ENCODE measurements at places on chromosomes 13 and 19.

DNA sequence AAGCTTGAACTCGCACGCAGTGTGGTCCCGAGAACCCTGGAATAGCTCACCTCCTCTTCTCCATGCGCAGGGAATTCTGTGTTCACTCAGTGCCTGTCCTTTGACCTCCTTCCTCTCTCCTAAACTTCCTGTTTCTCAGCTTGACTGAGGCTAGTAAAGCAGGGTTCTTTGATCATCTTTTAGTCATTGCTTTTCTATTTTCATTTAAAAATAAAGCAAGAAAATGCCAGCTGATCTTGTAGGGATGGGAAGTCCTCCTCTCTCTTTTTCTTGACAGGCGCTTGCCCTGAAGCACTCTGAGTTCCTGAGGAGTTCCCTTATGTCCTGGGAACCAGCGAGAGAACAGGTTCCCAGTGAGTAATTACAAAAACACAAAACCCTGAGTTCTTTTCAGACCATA lies 62.8 kb downstream of the ARHGEF7 start:
- DNase-seq = no peak

DNA sequence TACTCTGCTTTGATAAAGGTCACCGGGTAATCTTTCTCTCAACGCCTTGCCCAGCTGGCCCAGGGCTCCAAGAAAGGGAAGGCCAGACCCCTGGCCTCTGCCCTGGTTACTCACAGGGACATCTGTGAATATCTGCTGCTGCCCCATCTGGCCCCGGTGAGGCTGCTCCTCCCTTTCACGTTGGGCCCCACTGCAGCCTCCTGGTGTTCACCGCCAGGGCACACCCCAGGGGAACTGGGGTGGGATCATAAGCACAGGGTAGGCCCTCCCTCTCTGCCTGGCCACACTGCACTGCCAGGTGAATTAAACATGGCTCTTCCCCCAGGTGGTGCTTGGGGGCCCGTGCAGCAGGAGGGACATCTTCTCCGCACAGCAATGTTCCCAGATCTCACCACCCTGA lies 12.7 kb downstream of the LAIR1 start:
- DNase-seq = no peak

DNA sequence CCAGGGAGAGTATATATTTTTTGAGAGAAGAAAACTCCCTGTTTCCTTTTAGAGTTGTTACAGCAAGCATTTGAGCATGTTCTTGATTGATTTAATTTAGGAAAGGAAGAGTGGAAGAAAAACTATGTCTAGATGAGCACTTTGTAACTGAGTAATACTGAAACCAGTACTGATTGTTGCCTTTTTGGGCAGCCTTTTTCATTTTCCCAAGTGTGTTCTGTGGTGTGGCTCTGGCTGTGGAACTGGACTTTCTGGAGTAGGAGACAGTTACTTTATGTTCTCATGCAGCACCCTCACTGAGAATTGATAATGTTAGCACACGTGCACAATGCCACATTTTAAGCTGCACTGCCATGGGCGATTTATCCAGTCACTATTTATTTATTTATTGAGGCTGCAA lies 211.5 kb downstream of the LMO7 start:
- DNase-seq = no peak

- no peak for DNase-seq
These were observed 12.5 kb downstream of the PBX4 start for GRCh38 chr19:19606021-19606420.

DNA sequence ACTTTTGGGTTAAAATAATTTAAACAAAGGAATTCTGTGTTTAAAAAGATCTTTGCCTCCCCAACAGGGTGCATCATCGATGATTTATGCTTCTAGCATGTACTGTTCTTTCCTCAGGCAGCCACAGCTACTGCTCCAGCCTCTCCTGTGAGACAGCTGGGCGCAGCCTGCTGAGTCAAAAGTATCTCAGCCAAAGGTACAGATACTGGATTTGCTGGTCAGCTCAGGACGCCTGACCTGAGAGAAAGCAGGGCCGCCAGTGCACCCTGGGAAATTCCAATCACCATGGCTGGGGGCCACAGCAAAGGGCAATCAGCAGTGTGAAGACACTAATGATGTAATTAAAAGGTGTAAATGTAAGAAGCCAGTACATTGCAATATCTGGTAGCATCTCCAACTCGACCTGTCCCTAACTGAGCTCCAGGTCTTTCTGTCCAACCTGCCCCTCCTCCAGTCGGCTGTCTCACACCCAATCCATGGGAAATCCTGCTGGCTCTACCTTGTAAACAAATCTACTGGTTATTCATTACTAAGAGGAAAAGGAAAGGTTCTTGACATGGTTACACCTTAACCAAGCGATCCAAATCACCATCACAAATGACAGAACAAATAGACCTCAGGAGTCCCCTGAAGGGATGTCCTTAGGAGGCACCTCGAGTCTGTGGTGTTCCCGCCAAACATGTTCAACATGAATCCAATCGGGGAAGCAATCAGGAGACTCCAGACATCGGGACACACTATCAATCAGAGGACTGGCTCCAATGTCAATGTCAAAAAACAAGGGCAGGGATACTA lies 7.3 kb downstream of the OPA3 start:
- DNase-seq = no peak

- peak; percentile 36 for DNase-seq
These were observed 13.9 kb downstream of the LILRA5 start for GRCh38 chr19:54299126-54299498.

DNA sequence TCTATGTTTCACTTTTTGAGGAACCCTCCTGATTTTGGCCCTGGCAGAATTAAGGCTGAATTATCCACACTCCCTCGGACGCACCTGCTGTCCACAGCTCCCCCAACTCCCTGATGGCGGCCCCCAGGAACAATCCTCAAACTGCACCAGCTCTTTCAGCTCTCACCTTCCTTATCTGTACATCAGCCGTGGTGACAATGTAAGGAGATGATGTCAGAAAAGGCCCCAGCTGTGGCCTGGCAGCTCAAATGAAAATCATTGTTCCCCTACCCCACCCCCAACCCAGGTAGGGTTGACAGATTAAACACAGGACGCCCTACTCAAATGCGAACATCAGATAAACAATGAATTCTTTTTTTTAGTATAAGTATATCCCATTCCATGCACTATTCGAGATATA lies 35.0 kb upstream of the KLF2 start:
- DNase-seq = no peak

DNA sequence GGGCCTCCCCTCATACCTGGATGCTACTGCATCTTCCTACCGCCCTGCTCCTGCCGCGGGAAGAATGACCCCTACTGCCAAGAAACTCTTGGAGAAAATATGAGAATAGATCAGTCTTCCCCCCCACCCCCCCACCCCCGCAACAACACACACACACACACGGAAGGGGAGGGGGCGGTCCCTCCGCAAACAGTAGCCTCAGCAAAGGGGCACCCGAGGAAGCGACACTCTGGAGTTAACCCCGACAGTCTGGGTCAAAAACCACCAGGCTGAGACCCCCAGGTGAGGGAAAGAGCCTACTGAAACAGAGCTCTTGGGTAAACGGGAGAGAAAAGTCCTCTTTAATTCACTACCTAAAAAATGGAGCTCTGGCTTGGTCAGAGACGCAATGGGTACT lies 1.2 kb downstream of the MED26 start:
- DNase-seq = no peak

DNA sequence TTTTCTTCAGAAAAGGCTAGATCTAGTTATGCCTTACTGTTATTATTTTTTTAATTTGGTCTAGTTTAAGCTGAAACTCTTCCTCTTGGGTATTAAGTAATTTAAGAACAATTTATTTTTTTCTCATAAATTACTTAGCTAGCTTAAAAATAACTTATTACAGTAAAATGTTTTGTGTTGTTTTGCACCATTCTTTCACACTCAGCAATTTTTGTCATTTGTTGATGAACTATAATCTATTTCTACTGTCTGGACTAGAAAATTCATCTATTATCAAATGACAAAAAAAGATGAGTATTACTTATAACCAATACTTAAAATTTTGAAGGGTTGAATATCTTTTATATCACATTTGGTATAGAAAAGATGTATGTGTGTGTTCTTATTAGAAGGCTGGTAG lies 1.6 kb upstream of the LPAR6 start:
- DNase-seq = no peak

DNA sequence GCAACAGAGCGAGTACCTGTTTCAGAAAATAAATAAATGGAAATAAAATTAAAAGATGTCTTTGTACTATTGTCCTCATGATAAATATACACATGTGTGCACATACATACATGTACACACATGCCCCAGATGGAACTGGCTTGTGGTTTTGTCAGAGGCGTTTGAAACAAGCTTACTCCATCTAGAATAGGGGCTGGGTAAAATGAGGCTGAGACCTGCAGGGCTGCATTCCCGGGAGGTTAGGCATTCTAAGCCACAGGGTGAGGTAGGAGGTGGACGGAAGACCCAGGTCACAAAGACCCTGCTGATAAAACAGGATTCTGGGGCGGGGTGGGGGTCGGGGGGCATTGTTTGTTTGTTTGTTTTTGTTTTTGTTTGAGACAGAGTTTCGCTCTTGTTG lies 8.1 kb upstream of the SIN3B start:
- no peak for DNase-seq

Measured in coronary artery (tissue), 2 donors.